ENCODE measurements at places on chromosomes 2 and 18.

GRCh38 chr18:68666381-68666780 is 48.5 kb downstream of the TMX3 start:
- no peak for DNase-seq

DNA sequence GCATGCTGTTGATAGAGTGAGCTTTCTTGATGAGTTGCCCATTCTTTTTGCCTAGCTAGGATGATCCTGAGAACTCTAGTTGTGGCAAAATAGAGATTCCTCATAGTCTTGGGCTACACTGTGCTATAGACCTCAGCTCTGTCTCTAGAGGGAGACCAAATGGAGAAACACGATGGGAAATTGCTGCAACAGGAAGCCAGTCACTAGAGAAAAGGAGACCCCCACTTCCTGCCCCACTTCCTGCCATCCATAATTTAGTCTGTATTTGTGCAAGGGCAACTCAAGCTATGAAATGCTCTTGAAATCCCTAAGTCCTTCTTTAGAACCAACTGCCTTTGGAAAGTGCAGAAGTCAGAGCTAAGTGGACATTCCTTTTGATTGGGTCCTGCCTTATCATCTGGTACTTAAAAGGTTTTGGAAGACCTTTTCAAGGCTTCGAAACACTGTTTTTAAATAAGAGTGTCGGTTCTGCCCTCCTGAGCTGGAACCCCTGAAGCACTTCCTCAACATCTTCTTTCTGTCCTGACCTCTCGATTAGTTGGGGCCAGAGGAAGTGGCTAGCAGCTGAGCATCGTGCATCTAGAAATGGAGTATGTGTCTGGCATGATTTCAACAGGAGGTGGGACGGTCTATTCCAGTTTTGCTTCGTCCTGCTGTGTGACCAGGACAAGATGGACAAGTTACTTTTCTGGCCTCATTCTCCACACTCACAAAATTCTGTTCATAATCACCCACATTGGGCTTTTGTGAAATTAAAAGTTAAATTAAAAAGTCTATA is 8.6 kb upstream of the KCNE4 start:
- no peak for DNase-seq

DNA sequence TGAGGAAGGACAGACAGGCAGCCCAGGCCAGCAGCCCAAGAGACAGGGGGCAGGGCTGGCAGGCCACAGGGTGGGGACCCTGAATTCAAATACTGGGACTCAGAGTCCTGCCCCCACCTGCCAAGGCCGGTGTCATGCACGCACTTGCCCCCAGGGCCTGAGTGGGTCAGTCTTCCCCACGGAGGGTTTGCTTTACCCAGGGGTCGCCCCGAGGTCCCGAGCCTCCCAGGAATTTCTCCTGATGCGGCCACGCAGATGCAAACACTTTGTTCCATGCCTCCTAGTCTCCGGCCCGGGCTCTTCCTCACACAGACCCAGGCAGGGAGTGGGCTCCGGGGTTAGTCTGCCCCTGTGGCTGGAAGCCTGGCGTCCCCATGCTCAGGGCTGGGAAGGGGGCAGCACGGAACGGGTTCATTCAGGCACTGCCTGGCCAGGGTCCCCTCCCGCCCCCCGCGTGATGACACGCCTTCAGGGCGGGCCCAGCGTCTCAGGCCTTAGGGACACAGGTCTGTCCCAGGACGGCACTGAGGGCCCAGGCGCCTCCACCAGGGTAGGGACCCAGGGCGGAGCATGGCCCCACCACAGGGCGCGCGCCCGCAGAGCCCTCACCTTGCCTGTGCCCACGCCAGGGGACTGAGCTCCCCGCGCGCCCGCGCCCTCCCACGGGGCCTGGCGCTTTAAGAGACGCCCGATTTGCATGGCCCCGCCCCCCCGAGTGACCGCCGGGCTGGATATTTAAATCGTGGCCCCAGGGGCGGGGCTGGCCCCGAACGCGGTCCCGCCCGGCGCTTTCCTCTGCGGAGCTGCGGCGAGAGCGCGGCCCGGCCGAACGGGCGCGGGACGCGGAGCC is at the start of gene SNED1:
TSS of gene SNED1 (plus strand) at position 763 of the 850 bp plus-strand sequence. CDS start 220 bp downstream, outside the sequence.
- DNase-seq: peak; percentile 60

- no peak for DNase-seq
These were observed 75.4 kb downstream of the LCLAT1 start for GRCh38 chr2:30522421-30522820.

DNA sequence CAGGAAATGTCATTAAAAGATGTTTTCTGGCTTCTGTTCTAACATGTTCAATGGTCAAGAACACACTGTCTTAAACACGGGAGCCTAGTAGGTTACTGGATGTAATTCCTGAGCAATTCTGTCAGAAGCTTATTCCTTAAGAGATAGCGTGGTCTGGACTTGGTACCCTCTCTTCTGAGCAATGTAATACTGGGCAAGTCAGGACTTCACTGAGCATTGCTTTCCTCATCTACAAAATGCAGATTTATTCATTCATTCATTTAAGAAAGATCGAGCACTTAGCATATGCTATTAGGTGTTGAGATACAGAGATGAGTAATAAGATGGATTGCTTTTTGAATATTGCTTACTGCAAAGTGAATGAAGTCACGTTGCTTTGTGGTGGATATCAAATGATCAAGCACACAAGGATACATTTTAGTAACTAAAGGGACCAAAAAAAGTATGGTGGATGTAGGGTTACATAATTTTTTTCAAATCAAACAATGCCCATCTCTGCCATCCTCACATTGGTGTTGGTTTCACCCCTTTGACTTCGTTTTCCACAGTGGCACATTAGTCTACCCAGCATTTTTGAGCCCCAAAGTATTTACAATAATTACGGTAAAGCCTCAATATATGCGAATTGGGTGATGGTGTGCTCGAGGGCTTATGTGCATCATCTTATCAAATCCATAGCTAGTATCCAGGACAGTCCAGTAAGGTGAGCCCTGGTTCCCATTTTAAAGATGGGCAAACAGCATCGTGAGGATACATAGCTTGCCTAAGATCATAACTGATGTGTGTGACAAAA is 65.3 kb downstream of the ZC3H6 start:
- no peak for DNase-seq

DNA sequence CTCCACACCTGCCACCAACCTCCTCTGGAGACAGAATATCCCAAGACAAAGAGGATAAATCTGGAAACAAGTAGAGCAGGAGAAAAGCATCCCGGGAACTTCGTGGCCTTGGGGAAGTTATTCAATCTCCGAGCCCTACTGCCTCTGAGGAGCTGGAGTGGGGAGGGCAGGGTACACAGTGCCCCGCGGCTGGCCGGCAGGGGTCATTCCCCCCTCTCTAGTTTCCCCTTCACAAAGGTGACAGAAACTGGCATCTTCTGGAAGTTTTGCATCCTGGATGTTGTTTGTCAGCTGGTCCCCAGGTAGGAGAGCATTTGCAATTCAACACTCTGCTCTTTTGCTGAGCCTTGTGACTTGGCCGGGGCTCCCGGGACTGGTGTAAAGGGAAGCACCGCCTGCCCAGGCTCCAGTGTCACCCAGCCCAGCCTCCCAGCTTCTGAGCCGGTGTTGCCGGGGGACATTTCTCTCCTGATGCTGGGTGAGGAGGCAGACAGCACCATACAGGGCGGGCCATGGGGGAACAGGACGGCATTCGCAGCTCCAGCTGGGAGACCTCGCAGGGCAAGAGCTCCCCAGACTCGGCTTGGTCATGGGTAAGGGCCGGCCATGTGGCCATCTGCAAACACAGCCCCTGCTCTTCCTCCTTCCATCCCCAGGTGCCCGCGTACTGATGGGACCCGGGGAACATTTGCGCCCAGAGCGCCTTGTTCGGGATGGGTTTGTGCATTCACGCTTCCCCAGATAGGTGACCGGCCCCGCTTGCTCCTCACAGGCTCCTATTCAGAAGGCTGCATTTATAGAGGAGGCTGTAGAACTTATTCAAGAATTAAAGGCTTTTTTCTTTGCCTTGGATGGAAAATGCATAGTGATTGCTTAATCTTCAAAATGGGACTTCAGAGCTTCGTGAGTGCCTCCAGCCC is 7.4 kb upstream of the NTSR2 start:
- DNase-seq: no peak

GRCh38 chr18:69239849-69240674 is 160.6 kb upstream of the DOK6 start:
- DNase-seq: no peak

DNA sequence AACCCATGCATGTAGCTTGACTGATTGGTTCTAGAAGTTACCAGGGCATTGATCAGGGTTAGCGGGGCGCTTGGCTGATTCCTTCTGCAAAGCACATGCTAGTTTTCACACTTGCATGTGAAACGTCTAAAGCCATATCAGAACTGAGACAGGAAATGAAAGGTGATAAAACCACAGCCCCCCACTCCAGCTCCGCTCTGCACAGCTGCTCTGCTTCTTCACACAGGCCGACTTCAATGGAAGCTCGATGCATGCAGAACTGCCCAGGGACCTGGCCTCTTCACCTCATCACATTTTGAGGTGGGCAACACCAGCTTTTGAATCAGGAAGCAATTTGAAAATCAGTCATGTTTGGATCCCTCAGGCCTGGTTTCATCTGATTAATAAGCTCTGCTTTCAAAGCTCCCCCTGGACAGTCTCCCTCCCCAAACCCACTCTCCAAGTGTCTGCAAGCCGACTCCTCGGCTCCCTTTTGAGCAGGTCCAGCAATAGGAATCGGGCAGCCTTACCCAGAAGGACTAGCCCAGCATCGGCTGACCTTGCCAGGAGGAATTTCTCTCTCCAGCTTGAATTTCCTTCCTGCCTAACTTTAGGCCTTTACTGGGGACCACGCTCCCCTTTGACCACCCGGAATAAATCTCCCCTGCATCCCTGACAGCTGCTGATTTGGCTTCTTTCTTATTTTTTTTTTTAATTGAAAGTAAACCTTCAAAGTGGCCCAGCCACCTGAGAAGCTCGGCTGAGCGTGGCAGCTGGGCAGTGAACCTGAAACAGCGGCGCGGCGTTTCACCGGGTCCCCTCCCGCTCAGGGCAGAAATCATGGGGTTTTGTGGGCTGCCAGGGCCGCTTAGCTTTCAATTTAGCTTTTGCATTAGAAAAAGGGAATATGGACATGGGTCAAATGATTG is 31.7 kb downstream of the HRH4 start:
- DNase-seq: peak; percentile 91

DNA sequence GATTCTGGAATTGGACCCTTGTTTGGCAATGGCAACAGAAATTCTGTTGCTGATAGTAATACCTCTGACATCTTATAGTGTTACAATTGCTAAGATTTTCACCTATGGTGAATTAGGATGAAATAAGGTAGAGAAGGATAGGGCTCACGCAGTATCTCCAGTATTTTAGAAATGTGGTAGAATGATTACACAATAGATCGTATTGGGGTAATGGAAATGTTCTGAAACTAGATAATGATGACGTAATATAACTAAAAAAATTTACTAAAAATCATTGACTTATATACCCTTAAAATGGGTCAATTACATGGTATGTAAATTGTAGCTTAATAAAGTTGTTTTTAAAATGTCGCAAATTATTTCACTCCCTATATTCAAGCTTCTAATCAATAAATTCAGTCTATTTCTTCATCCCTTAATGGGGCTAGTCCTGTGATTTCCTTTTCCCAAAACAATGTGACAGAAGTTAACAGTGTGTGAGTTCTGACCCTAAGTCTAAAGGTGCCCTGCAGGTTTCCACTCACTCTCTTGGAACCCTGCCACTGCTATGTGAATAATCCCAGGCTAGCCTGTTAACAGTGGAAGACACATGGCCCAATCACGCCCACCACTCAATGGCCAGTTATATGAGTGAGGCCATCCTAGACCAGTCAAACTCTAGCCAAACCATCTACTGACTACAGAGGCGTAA is 31.2 kb downstream of the USP37 start:
- DNase-seq: no peak

DNA sequence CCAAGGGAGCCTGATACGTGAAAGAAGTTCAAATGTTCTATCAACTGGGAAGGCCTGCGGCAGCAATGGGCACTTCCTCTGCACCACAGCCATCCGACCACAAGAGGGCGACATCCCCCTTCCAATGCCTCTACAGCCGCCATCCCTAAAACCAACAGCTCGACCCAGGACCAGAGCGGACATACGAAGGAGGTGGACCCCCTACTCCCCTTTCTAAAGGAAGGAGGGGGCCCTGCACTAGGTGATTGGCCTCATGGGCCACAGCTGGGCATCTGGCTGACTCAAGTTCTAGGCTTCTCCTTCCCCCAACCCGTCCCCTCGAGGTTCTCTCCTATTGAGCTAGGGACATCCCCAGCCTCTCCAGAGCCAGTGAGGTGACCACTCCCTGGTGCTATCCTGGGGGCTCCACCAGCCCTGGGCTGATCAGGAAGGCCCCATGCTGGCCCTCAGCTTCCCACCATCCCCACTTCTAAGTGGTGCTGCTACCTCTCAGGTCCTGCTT is 217.2 kb downstream of the TNS1 start:
- DNase-seq: peak; percentile 69

DNA sequence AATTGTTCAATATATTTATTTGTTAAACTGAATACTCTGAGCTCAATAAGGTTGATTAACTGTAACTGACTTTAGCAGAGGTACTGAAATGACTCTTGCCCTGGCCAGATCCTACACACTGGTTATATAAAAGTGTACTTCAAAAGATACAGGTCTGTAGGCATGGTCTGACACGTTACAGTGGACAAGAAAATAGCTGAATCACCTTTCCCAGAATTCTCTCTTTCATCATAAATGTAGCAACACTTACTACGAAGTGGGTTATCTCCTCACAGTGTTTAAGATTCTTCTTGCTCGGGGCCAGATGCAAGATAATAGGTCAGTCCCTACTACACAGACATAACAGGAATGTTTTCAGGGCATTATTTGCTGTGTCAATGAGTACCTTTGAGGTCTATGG is 107.0 kb upstream of the ZC3H15 start:
- DNase-seq: no peak
